A549 treated with RU486 at 1 μM for 4 hours (cell line): ENCODE measurements at places on chromosomes 1 and 21. TPM values are rescaled to one million over a fixed set of nuclear protein-coding genes. Genes with fewer than 3 reads are reported as not detected.

NTMT2 gene
- total RNA-seq, result not detected in 5 replicates

MCOLN3 gene
- 1.7 to 3.8 TPM (median 3.6 TPM) in 5 replicates for total RNA-seq

HCN3 gene
- 2.6 to 6.2 TPM (median 4.4 TPM) in 5 replicates for total RNA-seq

CLCA2 gene
- total RNA-seq, result not detected in 5 replicates

MCOLN2 gene
- total RNA-seq, result 0.73 to 2.8 TPM (median 2.3 TPM) in 5 replicates

ARHGAP29 gene
- total RNA-seq, result 9.1 to 24.1 TPM (median 20.3 TPM) in 5 replicates

SLC9C2 gene
- total RNA-seq, result not detected in 5 replicates

ADAMTS5 gene
- total RNA-seq, result not detected in 5 replicates

RGS13 gene
- total RNA-seq, result not detected in 5 replicates

CNIH3 gene
- total RNA-seq, result 0.57 to 0.98 TPM (median 0.74 TPM) in 5 replicates
